ENCODE measurements at places on chromosomes 7 and 10.

DNA sequence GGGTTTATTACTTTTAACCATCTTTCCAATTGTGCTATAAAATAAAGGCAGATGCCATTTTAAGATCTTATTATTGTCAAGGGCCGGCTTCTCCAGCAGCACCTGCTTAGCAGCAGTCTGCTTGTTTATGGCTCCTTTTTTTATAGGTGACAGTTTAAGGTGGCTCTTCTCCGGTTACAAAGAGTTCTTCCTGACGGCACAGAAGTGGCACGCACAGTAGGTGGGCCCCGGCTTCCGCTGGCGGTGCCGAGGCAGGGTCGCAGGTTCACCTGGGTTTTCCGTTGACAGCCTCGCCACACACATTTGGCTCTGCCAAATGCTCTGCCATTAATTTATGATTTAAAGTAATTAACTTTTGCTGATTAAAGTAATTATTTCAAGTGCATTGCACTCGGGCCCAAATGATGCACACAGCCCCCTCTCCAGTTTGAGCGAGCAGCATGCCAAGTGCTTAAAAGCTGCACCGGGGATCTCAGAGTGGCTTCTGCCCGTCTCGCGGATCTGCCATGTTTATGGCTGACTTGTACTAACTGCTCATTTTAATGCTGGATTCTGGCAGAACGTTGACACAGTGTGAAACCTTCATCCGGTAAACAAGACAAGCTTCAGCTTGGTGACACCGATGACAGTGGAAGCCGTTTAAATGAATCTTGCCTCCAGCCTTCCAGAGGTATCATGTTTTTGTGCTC, 355.1 kb upstream of the MKI67 start:
- DNase-seq = peak; percentile 29

DNA sequence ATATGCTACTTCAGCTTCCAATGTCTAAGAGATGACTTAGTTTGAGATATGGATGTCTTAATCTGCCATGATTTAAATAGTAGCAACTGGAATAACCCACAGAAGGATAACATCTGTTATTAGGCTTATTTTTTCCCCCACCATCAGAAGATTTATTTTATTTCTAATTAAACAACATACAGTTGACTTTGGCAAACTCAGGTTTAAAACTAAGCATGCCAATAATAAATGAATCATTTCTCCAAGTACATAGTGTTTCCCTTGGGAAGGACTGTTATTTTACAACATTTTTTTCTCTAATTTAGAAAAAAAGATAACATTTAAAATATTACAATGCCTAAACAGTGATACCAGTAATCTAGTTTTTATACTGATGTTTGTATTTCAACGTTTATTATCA, 58.4 kb downstream of the SFTPD start:
- no peak for DNase-seq

GRCh38 chr10:132540456-132540855, 2.9 kb downstream of the INPP5A start:
- no peak for DNase-seq

DNA sequence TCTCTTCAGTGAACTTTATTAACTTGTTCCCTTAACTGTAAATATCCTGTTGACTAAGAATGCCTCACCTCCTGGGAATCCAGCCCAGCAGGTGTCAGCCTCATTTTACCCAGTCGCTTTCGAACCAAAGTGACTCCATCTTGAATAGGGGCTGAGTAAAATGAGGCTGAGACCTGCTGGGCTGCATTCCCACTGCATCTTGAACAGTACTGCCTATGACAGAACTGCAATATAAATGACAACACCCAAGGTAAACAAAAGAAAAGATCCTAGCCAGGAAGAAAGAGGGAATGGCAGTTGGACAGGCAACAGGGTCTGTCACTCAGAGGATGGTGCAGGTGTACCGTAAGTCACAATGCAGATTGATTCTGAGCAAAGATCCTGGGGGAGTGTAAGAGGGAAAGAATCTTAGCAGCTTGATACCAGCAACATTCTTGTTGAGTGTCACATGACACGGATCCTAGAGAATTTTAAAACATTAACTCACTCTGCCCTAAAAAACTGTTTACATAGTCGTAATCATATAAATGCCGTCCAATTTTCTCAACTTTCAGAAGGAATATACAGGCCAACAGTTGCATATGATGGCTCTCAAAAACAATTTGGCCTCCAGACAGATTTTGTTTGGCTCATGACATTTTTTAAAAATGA, 4.4 kb upstream of the FAM107B start:
- DNase-seq = no peak

DNA sequence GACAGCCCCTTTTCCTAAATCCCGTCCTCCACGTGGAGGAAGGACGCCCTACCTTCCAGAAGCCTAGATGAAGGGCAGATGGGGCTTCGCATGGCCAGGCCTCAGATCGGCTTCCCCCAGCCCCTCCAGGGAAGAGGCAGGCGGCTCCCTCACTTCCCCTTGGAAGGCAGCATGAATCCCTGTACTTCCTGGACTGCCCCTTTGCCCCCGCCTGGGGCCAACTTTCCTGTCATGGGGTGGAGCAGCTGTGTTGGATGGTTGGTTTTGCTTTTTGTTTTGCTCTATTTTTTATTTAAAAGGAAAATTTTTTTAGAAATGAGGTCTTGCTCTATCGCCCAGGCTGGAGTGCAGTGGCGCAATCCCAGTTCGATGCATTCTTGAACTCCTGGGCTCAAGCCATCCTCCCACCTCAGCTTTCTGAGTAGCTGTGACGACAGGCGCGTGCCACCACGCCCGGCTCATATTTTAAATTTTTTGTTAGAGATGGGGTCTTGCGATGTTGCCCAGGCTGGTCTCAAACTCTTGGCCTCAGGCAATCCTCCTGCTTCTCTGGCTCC, 27.2 kb downstream of the GTF2IRD1 start:
- DNase-seq = no peak

- no peak for DNase-seq
Measured at GRCh38 chr10:111211706-111212105, 134.9 kb downstream of the ADRA2A start.

DNA sequence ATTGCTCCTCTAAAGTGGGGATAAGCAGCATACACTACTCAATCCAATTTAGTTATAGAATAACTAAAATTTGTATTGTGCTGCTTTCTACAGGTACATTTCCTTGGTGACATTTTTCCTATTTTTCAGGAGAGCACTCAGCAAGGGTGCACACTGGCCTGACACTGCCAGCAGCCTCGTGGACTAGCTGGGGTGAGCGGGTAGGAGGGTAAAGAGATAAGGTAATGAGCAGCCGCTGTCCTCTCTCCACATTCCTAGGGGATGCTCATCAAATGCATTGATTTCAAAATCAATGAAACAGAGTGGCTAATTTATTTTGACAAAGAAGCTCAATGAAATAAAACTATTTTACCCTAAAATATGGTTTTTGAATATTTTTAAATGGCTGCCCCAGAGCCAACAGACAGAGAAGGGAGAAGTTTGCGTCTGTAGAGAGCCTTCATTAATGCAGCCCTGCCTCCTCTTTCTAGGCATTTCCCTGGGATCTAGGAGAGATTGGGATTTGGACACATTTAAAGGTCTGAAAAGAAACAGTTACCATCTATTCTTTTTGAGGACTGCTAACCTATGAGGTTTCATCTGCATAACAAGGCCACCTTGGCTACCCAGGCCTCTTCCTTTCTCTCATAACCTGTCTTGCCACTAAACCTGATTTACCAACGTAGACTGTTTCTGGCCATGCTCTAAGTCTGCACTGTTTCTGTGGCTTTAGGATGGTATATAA, 561.0 kb downstream of the IPMK start:
- no peak for DNase-seq

DNA sequence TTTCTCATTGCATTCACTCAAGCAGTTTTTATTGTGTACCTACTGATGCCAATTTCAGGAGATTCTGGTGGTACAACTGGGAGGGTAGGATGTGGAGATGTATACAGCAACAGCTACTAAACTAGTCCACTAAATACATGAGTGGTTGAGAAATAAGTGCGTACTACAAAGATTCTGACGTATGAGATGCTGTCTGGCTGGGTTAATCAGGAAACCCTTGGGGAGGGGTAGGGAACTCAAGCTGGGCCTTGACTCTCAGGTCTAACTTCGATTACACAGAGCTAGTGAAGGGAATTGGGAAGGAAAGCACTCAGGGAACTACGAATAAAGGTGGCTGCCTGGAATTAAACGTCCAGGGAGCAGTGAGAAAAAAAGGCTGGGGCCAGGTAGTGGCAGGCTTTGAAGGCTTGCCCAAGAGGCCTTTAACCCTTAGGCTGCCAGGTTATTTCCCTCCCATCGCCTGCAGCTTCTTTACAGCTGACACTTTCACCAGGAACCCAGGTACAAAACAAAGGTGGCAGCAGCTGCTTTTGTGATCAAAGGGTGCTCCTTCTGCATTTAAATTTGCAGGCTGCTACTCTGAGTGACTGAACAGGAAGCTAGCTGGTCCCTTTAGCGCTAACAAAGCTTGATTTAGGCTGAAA, 3.2 kb downstream of the MMS19 start:
- no peak for DNase-seq

GRCh38 chr10:85284778-85285770, 956.7 kb downstream of the CCSER2 start:
- DNase-seq = no peak

- no peak for DNase-seq
Measured at GRCh38 chr10:86202226-86202735, 164.3 kb downstream of the GRID1 start.

DNA sequence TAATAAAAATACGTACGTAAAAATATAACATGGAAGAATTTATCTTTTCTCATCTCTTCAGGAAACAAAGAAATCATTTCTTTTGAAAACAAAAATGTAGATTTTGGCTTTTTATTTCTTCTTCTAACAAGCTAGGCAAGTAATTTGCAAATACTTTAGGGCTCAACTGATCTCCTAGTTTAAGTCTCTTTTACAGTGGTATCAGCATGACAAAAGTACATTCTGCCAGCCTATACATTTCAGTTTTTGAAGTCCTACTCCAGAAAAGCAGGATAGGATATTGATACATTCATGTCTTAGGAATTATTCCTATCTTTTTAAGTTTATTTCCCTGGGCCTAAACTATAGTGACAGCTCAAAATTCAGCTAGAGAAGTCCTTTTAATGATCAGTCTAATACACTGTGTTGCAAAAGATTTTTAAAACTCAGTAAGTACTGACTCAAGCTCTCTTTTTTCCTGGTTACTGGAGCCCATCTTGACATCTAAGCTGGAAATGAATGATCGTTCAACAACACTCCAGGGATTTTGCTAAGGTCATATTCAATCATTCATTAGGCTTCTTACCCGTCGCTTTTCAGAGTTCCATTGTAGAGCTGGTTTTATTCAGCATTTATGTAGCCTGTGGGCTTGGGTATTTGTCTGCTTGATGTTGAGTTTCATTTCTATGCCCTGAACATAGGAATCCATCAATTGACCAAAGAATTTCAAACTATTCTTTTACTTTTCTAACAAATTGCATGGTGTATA, 12.2 kb upstream of the FAM53B start:
- DNase-seq = no peak

All from NCI-H187 (cell line).